Frontal cortex (tissue), 4 donors: ENCODE measurements at places on chromosomes 1 and 21.
A peak's percentile ranks its signal among the peaks of the same experiment; 100 is the strongest.

DNA sequence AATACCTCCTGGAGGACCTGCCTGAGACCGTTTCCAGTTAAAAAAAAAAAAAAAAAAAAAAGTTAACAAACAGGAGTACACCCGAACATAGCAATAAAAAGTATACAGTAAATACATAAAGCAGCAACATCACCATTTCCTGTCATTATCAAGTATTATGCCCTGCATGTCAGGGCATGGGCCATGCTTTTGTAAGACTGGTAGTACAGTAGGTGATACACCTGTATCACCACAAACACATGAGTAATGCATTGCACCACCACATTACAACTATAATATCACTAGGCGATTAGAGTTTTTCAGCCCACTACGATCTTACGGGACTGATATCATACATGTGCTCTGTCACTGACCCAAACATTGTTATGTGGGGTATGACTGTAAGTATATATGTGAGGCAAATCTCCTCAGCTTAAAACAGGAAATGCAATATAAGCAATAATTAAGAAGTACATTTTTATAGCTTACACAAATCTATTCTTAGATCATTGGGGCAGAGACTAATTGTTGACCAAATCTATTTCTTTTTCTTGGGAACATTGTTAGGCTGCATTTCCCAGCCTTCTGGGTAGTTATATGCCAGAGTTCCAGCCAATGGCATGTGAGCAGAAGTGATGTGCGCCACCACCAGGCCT, 98.1 kb downstream of the PLD5 start:
- DNase-seq: no peak

- no peak for DNase-seq
Measured at GRCh38 chr21:35796844-35797243, 263.5 kb downstream of the SETD4 start.

GRCh38 chr21:14573244-14573643, 27.1 kb upstream of the SAMSN1 start:
- DNase-seq: no peak

DNA sequence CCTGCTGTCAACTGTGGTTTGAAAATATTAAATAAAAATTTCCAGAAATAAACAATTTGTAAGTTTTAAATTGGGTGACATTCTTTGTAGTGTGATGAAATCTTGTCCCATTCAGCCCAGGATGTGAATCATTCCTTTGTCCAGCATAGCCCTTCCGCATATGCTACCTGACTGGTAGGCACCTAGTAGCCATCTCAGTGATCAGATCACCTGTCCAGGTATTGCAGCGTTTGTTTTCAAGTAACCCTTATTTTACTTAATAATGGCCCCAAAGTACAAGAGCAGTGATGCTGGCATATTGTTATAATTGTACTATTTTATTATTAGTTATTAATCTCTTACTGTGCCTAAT, 351.6 kb upstream of the B3GALT2 start:
- DNase-seq: no peak

DNA sequence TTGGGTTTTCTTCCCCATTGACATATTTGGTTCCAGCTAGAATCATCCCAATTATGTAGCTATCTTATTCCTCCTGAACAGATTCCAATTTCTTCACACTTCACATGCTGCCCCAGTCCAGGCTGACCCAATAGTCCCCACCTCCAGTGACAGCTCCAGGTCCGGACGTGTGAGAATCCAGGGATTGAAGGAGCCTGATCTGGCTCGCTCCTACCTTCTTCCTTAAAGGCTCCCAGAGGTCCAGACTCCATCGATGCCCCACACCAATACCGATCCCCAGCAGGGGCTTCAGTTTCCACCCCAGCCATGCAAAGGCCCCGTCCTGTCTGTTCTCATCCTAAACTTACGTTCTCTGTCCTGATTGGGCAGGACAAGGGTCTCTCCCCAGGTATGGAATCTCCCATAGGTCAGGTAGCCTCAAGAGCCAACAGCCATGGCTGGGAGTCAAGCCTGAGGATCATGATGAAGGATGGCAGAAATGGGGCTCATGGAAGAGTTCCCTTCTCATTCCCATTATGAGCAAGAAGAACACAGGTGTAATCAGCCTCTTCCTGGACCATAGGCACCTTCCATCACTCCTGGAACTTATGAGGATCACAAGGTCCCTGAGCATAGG, 20.4 kb upstream of the SLAMF9 start:
- DNase-seq: no peak

- no peak for DNase-seq
Measured at GRCh38 chr1:151940541-151940940, 31.2 kb upstream of the THEM4 start.

GRCh38 chr1:32767156-32767555, 50.0 kb downstream of the YARS1 start:
- DNase-seq: no peak

DNA sequence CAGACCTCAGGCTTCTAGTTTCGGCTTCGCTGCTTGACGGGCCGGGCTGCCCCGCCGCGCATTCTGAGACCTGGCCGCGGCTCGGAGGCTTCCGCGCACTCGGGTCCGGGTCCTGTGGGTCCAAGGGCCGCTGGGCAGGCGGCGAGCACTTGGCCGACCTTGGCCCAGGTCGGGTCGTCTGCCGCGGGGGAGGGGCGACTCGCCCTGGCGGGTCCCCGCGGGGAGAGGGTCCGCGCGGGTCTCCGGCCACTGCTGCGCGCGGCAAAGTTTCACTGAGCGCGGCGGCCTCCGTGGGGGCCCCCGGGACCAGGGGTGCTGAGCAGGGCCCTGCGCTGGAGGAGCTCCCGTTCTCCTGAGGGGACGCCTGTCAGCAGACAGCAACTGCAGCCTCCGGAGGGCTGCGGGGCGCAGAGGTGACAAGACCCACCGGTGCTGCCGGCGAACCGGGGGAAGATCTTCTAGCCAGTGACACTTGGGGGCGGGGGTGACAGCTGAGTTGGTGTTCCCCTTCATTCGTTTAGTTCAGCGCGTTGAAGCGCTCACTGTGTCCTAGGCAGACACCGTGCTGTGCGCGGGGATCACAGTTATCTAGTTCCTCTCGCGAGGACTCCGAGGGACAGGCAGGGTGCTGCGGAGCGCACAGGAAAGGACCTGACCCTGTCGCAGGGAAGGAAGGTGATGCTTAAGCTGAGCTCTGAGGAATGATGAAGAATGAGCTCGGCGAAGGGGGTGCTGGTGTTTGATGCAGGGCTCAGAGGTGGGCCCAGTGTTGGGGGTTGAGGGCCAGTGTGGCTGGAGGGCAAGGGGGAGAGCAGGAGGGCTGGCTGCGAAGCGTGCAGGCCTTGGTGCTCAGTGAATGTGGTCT, 725 bp downstream of the MTFR1L start:
- DNase-seq: no peak

DNA sequence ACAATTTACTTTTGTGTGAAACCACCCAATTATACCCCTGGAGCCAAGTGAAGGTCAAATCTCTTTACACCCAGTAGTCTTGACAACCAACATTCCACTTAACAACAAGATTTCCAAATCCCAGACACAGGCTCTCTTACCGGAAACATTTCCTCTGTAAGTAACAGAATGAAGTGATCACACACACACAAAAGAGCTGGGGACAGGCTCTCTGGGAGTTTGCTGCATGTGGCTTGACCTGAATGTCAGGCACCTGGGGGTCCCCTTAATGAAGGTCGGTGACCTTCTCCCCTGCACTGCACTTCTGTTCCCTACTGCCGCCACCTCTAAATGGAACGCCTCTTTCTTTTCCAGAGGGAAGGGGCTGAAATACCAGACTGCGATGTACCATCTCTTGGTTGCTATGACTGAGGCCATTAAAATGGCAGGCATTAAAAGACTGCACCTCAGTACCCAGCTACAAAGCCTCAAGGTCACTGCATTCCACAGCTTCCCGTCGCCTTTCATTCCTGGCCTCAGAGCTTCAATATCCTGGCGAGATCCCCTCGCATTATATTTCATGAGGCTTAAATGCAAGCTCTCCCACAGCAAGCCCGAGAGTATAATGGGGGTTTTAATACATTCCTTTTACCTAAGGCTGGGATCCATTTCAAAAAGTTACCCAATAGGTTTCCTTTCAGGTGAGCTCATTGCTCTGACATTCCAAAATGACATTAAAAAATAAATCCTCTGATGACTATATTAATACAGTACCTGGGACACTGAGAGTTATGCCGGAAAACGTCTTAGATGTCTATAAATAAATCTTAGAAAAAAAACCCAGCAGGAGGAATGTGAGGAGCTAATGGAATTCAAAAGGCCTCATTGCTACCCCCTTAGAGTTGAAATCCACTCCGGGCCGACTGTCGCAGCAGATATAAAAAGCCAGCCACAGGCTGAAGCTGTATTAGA, 90.9 kb upstream of the DIRAS3 start:
- DNase-seq: no peak

- no peak for DNase-seq
Measured at GRCh38 chr1:204031098-204031710, 41.7 kb upstream of the SOX13 start.

GRCh38 chr21:45888386-45889009, 93.1 kb upstream of the COL6A1 start:
- no peak for DNase-seq

DNA sequence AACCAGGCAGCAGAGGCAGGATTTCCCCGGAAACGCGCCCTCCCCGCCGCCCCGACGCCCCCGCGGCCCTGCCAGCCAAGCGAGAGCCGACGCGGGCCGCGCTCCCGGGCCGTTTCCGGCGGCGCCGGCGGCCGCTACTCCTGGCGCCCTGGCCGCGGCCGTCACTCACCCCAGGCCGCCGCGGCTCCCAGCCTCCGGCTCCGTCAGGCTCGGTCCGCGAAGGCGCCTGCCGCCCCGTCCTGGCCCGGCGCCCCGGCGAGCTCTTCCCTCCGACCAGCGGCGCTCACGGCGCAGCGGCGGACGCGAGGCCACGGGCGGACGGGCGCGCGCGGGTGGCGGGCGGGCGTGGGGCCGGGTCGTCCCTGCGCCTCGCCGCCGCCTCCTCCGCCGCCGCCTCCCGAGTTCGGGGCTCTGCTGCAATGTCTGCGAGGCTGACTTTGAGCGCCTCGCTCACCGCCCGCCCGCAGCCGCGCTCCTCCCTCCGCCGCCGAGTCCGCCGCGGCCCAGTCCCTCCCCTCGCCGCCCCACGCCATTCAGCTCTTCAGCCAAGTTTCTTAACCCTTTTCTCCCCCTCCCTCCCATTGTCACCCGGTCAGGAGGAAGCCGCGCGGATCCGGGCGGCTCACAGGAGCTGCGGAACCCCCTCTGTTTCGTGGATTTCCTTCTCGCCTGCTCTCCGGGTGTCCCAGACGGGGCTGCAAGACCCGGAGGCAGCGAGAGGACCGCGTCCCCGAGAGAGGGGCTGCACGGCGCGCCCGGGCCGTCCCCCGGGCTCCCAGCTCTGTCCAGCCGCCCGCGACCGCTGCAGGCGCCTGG, at the start of gene NRIP1:
TSS of gene NRIP1 (minus strand) at position 425 of the 816 bp plus-strand sequence. CDS start 96,808 bp downstream, outside the sequence.
- DNase-seq: peak; percentile 89

- no peak for DNase-seq
Measured at GRCh38 chr1:22221233-22221780, 78.4 kb upstream of the WNT4 start.

GRCh38 chr1:161021970-161022353, 1.0 kb upstream of the F11R start:
- no peak for DNase-seq

DNA sequence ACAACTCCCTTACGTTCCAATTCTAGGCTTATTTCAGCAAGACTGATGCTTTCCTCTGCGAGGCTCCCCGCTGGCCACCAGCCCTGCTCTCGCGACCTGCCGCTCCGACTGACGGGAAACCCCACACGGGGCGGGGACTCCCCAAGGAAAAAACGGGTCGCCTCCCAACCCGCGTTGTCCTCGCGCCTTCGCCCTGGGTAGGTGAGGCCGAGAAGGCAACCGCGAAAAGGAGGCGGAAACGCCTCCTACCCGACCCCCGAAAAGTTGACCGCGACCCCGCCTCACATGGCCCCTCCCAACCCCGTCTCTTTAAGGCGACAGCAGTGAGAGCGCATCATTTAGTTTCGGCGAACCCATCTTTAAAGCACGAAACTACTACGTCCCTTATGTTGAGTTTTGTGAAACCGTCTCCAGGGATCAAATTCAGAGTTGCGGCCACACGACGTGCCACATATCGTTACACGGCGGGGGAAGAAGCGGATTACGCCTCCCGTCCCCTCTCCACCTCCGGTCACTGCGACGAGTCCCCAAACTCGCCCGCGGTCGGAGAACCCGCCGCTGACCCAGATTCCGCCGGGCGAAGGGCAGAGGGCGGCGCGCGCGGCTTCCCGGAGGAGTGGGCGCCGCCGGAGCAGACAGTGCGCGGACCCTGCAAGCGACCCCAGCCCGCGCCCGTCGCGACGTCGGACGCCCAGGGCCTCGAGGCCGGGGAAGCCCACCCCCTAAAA, 1.2 kb downstream of the ANP32E start:
- DNase-seq: peak; percentile 64

DNA sequence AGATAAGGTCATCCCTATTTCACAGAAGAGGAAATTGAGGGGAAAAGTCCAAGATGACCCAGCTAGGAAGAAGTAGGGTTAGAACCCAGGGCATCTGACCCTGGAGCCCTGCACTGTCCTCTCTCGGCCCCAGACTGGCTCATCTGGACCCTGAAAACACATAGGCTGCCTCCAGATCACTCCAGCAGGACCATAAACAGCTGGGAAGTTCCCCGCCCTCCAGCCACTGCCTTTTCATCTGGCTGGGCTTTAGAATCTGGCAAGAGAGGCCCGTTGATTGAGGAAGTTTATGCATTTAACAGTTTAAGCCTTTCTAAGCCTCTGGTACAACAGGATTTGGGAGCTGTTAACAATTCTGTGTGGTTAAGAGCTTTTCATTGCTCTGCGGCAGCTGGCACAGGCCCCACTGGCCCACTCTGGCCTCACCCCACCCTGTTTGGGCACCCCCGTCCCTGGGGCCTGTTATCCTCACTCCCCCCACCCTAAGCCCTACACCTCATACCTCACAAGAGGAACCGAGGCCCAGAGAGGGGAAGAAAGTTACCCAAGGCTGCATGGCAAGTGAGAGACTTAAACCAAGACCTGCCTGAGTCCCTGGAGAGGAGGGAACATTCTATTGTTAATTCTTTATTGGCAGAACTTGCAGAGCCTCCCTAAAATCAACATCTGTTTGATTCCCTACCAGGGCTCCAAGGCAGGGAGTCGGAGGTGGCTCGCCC, 84.2 kb downstream of the EPHB2 start:
- no peak for DNase-seq

DNA sequence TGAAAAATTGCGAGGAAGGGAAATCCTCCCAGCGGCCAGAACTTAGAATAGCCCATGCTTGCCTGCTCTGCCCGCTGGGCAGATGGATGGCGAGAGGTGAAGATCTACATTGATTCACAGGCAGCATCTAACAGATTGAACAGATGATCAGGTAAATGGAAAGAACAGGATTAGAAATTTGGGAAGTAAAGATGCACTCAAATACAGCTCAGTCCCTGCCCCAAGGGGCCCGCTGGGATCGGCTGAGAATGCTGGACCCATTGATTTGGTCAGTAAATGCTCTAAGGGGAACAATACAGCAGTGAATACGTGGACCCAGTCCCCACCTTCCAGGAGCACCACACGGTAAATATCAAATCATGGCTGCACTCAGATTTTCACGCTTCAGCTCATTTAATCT, 248.2 kb downstream of the MATN1 start:
- no peak for DNase-seq
